Neural crest cell (in vitro differentiated cells): ENCODE measurements at places on chromosomes 5 and 9. TPM values are rescaled to one million over a fixed set of nuclear protein-coding genes. Genes with fewer than 3 reads are reported as not detected.

SPDL1 gene
- 53.3 and 59.1 TPM in 2 replicates for total RNA-seq

BARHL1 gene
- total RNA-seq = not detected in 2 replicates

OSMR gene
- 2.7 and 2.8 TPM in 2 replicates for total RNA-seq

- no peak for DNase-seq
Measured at GRCh38 chr5:167743695-167744464, 547.6 kb upstream of the WWC1 start.

DNA sequence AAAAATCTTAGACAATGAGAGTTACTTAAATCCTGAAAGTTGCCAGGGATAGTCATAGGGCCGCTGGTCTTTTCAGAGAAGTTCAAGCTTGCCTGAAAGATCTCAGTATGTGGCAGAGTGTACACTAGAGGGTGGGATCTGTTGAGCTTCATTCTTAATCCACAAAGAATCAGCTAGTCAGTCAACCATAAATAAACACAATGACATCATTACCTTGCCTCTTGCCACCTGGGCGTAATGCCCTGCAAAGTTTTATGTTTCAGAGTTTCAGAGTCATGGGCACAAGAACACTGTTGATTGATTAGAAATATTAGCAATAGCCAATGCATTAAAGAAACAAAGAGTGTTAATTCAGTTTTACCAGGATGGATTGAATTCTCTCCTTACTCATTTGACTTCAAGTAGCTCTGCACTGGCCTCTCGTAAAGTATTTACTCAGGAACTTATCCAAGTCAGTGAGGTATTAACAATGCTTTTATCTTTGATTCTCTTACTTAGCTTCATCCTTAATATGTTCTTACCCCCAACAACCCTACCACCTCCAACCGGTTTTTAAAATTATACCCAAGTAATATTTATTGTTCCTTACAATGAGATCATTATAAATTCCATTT is 14.3 kb upstream of the ANXA1 start:
- no peak for DNase-seq

DNA sequence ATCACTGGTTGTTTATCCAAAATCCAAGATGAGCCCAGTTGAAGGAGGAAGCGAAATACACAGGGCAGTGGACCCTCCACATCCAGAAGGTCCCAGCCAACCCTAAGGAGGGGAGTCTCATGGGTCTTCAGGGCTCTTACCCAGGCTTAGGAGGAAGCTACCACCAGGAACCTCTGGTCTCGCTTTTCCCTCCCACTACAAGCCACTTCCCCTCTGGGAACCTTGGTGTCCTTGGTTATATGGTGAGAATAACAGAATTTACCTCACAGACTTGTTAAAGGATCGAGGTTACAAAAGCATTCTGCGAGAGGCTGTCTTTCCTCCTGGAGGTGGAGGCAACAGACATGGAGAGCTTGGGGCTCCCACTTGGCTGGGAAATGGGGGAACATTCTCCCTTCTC is 3.4 kb downstream of the HIGD2A start:
- no peak for DNase-seq

DNA sequence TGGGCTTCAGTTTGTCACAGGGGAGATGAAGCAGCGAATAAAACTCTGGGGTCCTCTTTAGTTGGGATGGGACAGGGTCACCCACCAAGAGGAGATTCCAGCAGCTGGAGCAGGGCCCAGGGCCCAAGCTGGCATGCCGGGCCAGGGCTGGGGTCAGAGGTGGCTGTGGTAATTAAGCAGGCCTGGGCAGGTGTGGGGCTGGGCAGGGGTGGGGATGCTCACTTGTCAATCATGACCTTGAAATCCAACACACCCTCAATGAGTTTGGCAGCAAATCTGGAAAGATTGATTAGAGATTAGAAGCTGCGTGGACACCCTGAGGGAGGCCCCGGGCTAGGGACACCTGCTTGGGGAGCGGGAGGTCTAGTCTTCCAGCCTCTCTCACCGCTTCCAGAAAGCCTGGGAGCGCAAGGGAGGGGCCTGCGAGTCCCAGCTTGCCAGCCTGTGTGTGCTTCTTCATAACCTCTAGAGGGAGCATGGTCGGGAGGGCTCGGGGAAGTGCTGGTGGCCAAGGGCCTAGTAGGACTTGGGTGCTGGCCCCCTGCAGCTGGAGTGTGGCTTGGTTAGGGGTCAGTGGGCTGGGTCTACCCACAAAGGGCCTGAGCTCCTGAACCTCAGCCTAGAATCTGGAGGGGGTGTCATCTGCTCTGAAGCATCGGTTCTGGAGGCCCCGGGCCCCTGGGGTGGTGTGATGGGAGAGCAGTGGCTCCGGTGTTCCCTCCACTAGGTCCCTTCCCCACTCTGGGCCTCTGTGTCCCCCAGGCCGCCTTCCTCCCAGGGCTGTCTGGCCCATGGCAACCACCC is 7.6 kb downstream of the CRAT start:
- peak; percentile 36 for DNase-seq

DNA sequence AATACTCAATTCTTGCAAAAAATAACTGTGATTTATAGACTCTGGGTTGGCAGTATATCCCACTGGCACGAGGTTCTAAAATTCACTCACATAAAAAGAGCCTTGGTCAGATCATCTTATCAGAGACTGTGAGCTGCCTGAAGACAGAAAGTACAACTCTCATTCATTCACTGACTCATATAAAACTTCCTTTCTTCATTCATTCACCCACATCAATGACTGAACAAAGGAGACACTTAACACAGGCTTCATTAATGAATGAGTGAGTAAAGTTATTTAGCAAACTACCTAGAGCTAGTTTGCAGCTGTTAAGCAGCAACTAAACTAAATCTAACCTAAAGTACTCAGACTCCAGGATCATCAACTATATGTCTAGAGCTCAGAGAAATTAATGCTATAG is 214.7 kb downstream of the DENND1A start:
- no peak for DNase-seq

GRCh38 chr9:121217609-121218292 is 16.1 kb upstream of the RAB14 start:
- DNase-seq = no peak

GRCh38 chr5:117731446-117731845 is 1156.8 kb upstream of the SEMA6A start:
- DNase-seq = no peak
